ENCODE measurements at places on chromosomes 7 and 10.

GRCh38 chr7:139104091-139104450 lies 5.4 kb downstream of the ZC3HAV1 start:
- DNase-seq, result no peak

DNA sequence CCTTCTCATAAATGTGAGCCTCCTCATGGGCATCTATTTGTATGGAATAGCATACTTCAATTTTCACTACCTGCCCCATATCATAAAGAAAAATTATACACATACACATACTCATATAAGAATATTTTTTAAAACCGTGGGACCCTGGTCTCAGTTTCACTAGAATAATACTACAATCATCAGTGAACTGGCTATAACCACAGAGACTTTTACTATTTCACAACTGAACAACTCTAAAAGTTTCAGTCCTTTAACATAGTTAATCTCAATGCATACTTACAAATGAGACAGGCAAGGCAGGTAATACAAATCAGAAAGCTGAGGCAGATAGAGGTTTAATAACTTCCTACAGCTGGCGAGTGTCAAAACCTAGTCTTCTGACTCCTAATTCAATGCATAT lies 83.1 kb downstream of the LRRN3 start:
- no peak for DNase-seq

DNA sequence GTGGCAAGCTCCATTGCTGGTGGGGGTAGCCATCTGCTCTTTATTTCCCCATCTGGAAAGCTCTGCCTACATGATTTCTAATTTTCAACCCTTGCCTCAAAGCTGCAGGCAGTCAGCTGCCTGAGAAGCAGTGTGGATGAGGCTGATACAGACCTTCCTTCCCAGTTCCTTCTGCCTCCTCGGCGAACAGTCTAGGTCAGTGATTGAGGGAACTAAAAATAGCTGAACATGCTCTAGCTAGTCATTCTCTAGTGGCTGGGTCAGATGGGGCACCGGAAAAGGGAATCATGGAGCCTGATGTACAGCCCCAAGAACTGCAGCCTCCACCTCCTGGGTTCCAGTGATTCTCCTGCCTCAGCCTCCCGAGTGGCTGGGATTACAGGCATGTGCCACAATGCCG lies 48.7 kb downstream of the NAMPT start:
- no peak for DNase-seq

DNA sequence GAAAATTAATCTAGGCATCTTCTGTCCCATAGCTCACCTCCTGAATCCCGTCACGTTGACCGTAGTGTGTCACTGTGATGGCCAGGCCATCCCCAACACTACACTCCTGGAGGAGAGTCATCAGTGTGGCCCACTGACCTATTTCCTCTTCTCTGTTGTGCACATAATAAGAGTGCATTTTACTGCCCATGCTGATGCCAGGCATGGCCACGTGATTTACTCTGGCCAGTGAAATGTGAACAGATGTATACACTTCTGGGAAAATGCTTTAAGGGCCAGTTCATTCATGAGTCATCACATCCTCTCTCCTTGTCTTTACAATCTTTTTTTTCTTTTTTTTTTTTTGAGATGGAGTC lies 101.9 kb upstream of the PIP4K2A start:
- DNase-seq, result no peak

- no peak for DNase-seq
Measured at GRCh38 chr10:91860885-91861284, 48.4 kb downstream of the FGFBP3 start.

DNA sequence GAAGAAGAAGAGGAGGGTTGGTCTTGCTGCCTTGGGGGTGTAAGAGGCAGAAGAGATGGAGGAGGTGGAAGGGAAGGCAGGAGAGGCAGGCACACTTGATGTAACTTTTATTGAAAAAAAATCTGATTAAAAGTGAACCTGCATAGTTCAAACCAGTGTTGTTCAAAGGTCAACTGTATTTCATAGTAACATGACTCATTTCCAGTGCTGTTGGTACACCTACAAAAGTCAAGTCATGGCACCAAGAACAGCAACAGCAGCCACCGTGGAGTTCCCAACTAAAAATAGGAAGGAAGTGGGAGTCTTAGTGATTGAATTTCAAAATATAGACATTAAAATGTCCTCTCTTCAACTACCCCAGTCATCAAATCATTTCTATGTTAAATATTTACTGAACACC lies 88.5 kb downstream of the CTNNA3 start:
- DNase-seq, result no peak

GRCh38 chr7:3112479-3113134 lies 68.9 kb upstream of the CARD11 start:
- DNase-seq, result no peak

DNA sequence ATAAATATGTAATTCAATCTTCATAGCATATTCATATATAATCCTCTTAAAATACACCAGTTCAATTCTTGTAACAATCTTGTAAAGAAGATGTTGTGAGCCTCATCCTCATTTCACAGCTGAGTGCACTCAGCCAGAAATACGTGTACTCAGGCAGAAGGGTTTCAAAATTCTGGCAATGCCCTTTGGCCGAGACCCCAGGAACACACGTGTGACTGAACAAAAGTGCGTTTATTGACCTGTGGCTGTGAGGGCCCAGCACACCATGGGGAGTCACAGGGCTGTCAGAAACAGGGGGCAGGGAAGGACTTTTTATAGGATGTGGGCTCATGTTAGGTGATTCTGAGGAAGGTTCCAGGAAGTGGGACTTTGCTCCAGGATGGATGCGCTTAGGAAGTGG lies 21.5 kb downstream of the GIMAP8 start:
- DNase-seq, result no peak

GRCh38 chr7:124171068-124171467 lies 138.2 kb upstream of the TMEM229A start:
- DNase-seq, result no peak
